ENCODE measurements at places on chromosomes 2 and 18.
A peak's percentile ranks its signal among the peaks of the same experiment; 100 is the strongest.

- no peak for DNase-seq
Measured at GRCh38 chr2:60433018-60433596, 120.3 kb downstream of the BCL11A start.

DNA sequence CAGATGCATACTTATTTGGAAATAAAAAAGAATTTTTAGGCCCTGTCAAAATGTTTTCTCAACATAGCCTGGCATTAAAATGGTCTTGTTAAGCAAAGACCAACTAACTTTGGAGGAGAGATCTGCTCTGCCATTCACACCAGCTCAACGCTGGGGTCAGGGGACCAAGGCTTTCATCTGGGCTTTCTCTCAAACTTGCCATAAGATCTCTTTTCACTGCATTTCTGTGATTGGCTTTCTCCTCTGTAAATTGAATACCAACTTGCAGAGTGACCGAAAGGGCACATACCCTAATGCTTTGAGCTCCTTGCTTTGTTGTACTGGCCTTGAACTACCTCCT lies 71.2 kb downstream of the MYCN start:
- no peak for DNase-seq

- DNase-seq = peak; percentile 89
Measured at GRCh38 chr18:22503803-22504202, 86.1 kb upstream of the CTAGE1 start.

- no peak for DNase-seq
Measured at GRCh38 chr2:231332388-231332787, 63.1 kb upstream of the B3GNT7 start.

GRCh38 chr18:44502790-44503189 lies 177.9 kb upstream of the SETBP1 start:
- DNase-seq = no peak
